SK-MEL-5 (cell line): ENCODE measurements at places on chromosomes 16 and 17. TPM values are rescaled to one million over a fixed set of nuclear protein-coding genes. Genes with fewer than 3 reads are reported as not detected.

GRCh38 chr16:48611329-48612137, 1.6 kb upstream of the N4BP1 start:
- DNase-seq: no peak

- DNase-seq: no peak
Observed at GRCh38 chr16:84689111-84689510, 10.7 kb upstream of the USP10 start.

DNA sequence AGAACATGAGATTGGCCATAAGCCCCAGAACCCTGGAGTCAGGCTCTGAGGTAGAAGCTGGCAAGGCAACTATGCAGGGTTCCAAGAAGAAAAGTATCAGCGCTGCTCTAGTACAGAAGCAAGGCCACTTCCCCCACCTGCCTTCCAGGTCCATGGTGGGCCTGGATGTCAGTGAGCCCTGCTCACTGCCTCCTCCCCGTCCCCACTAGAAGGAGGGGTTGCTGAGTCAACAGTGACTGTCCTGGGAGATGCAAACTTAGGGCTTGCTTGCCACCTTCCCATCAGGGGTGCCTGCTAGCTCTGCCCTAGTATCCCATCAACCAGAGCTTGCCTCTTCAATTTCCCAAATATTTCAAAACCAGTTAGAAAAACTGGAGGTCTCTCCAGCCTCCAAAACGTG, 29.6 kb upstream of the SREBF1 start:
- DNase-seq: no peak

GRCh38 chr16:86371083-86371803, 139.1 kb upstream of the FOXF1 start:
- DNase-seq: no peak

Gene GAST
- not detected in 2 replicates for total RNA-seq
